Fibroblast of the aortic adventitia (primary cell): ENCODE measurements at places on chromosomes 2 and 18. TPM values are rescaled to one million over a fixed set of nuclear protein-coding genes. Genes with fewer than 3 reads are reported as not detected.

DNA sequence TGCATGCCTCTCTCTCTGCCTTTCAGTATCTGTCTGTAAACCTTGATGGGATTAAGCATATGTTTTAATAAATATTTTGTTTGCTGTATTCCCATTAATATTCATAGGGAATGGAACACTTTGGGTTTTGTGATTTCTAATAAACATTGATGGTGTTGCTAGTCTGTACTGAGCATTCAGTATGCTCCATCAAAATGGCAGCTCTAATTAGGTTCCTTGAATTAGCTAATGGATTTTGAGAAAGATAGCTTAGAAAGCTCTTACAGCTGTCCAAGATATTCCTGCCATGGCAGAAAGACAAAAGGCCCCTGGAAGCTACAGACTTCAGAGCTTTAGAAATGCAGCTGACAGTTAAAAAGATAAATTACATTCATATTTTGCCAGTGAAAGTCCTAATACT lies 199.2 kb upstream of the NRP2 start:
- DNase-seq: no peak

Gene TNFAIP6
- total RNA-seq: 47.3 and 51.9 TPM in 2 replicates

- DNase-seq: peak; percentile 69
Observed at GRCh38 chr2:223580951-223581350, 21.2 kb downstream of the SCG2 start.

DNA sequence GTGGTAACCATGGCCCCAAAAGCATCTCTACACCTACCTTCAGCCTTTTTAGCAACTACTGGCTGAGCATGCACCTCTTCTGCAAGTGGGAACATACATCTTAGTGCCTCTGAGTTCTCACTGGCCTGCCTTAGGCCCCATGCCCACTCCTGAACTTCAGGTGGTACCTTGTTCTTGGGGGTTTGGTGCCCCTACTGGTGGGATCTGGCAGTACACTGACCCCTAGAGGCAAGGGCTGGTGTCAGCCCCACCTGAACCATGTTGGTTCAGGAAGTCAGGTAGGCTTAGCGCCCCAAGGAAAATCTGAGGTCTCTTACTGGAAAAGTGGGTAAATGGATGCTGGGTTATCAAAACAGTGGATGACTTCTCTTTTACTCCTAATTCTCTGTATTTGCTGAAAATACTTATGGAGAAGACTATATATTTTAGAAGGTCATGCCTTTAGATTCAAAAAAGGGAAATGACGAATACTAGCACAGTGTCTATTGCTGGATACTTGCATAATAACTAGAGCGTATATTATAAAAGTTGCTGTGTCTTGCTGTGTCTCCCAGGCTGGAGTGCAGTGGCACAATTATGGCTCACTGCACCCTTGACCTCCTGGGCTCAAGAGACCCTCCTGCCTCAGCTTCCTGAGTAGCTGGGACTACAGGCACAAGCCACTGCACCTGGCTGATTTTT lies 84.6 kb downstream of the RAB31 start:
- no peak for DNase-seq

DNA sequence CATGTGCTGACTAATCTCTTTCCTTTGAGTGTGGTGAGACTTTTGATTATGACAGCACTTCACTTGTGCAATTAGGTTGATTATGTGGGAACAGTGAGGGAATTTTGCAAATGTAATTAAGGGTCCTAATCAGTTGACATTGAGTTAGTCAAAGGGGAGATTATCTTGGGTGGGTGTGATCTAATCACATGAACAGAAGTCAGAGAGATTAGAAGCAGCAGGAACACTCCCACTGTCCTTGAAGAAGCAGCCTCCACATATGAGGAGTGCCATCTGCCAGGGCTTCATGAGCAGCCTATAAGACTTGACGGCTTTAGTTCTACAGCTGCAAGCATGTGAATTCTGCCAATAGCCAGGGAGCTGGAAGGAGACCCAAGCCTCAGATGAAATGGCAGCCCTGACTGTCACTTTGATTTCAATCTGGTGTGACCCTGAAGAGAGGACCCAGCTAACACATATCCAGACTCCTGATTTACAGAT lies 89.4 kb upstream of the APCDD1 start:
- no peak for DNase-seq

DNA sequence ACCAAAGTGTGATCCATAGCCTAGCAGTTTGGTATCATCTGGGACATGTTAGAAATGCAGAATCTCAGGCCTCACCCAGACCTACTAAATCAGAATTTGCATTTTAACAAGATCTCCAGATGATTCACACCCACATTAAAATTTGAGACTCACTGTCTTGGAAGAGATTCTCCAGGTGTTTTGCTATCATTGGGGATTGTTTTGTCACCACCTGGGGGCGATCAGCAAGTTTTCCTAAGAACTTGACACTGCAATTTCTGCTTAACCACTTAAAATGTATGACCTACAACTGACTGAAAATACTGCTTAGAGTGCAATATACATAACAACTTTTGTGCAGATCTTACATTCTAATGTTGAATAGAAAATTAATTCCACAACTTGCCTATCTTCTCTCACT lies 18.9 kb upstream of the ITGA4 start:
- no peak for DNase-seq

DNA sequence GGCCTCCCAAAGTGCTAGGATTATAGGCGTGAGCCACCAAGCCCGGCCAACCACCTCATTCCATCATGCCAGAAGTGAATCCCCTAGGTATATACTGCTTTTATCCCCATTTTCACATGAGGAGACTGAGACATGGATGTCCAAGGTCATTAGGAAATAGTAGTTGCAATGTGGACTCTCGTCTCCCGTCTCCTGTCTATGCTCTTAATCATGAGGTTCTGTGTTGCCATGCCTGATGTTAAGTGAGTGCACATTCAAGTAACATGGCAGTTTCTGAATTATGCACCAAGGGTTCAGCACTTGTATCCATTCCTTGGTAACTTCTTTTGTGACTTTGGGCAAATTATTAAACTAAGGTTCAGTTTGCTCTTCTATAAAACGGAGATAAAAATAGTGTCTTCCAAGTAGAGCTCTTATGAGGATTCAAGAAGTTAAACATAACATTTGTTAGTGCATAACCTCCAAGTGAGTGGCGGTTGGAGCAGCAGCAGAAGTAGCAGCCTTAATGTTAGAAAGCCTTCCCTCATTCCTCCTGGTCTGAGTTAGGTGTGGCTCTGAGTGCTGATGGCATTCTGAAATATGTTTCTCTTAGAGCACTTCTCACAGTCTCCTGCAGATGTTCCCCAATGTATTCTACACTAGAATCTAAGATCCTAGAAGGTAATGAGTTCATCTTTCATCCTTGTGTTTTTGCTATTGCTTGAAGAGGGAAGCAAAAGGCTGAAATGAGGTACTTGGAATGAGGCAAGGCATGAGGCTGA lies 21.9 kb downstream of the SOCS6 start:
- no peak for DNase-seq

Gene ANO7
- total RNA-seq: 1.1 and 1.7 TPM in 2 replicates

Gene PJVK
- total RNA-seq: 1.6 and 2.3 TPM in 2 replicates

DNA sequence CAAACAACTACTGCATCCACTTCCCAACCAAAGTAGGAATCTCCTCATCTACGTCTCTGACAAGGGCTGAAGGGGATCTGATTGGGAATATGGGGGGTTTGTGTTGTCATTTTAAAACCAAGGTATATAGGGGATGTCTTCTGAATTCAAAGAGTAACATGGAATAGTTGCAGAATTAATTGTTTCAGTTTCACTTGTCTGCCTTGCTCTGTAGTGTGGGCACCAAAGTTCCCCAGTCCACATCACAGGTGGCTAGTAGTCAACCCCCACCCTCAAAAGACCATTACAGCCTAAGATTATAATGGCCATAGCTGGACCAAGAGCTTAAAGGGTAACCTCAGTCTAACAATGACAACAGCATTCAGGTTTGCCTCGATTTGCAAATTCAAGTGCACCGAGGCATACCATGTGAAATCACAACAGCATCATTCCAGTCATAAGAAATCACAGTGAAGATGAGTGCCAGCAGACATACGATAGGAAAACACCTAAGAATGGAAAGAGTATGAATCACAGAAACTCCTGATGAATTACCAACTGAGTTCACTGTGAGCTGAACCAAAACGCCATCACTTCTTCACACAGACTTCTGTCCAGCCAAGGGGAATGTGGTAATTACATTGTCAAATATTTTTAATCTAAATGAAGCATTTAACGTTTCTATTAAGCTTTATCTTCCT lies 52.4 kb downstream of the MYO5B start:
- no peak for DNase-seq

- DNase-seq: no peak
Observed at GRCh38 chr18:40883271-40883670, 1071.8 kb upstream of the PIK3C3 start.

GRCh38 chr2:74585406-74586185 lies 31.1 kb downstream of the DOK1 start:
- no peak for DNase-seq

GRCh38 chr18:41828137-41828536 lies 126.9 kb upstream of the PIK3C3 start:
- no peak for DNase-seq

DNA sequence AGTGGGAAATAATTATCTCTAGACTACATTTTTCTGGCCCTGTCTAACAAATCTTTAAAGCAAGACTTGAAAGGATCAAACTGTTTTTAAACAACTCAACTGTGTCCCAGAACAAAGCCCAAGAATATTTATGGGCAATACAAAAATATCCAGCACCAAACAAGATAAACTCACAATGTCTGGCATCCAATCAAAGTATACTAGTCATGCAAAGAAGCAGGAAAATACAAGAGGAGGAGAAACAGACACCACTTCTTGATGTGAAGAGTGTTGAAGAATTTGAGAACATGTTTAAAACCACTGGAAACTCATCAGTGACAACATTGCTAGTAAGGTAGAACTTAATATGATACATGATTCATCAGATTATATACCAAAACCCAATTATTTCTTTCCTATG lies 66.1 kb upstream of the CDC42EP3 start:
- peak; percentile 78 for DNase-seq

Gene SIX2
- 2.9 and 8.3 TPM in 2 replicates for total RNA-seq

- DNase-seq: no peak
Observed at GRCh38 chr2:158100411-158100810, 1.3 kb upstream of the UPP2 start.

DNA sequence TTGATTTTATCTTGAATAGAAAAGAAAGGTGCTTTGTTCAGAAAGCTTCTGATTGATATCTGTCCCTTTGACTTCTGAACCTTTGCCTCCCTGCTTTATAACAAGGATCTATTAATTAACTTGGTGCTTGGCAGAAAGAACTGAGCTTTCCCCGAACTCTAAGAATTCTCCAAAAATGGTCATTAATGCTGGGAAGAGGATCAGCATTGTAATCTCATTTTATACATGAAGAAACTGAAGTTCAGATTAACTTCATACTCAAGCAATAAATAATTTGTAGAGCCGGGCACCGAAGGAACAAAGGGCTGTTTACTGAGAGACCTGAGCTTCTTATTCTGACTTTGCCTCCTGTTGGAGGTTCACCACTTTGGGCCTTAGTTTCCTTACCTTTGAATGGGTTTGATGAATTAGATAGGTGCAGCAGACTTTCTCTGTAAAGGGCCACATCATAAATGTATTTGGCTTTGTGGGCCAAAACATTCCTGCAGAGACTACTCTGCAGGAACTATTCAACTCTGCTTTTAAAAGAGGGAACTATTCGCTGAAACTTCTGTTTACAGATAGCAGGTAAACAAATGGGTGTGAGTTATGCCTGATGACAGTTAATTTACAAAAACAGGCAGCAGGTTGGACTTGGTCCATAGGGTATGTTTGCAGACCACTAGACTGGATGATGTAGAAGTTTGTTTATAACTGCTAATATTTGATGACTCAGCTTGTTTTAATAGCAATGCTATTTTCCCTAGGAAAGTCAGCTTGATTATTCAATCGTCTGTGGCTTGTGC lies 272.9 kb downstream of the TGIF1 start:
- no peak for DNase-seq

DNA sequence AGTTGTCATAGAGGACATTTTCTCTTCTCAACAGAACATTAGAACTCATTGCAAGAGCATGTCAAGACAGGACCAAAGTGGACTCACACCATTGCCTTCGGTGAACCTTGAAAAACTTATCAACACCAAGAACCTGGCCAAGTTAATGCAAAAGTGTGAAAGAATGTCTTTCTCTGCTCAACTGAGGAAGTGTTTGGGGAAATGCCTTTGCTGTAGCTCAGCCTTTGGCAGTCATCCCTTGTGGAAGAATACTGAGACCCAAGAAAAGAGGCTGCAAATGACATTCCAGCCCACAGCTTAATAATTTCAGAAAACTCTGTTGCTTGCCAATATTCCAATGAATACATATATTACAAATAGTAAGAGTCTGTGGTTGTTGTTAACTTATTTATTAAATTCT lies 728.8 kb upstream of the PIK3C3 start:
- no peak for DNase-seq

- no peak for DNase-seq
Observed at GRCh38 chr2:239610457-239611221, 209.8 kb upstream of the HDAC4 start.

Gene CRYGD
- not detected in 2 replicates for total RNA-seq

DNA sequence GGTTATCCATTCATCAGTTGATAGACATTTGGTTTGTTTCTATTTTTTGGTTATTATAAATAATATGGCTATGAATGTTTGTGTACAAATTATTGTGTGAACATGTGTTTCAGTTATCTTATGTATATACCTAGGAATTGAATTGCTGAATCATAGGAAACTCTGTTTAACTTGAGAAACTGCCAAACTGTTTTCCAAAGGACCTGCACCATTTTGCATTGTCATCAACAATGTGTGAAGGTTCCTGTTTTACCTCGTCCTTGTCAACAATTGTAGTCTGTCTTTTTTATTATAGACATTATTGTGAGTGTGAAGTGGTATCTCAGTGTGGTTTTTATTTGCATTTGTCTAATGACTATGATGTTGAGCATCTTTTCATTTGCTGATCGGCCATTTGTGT lies 17.1 kb downstream of the PDK1 start:
- no peak for DNase-seq

- DNase-seq: no peak
Observed at GRCh38 chr2:20568501-20569463, 82.1 kb downstream of the HS1BP3 start.

- DNase-seq: peak; percentile 47
Observed at GRCh38 chr2:190791347-190791975, 89.2 kb upstream of the GLS start.

DNA sequence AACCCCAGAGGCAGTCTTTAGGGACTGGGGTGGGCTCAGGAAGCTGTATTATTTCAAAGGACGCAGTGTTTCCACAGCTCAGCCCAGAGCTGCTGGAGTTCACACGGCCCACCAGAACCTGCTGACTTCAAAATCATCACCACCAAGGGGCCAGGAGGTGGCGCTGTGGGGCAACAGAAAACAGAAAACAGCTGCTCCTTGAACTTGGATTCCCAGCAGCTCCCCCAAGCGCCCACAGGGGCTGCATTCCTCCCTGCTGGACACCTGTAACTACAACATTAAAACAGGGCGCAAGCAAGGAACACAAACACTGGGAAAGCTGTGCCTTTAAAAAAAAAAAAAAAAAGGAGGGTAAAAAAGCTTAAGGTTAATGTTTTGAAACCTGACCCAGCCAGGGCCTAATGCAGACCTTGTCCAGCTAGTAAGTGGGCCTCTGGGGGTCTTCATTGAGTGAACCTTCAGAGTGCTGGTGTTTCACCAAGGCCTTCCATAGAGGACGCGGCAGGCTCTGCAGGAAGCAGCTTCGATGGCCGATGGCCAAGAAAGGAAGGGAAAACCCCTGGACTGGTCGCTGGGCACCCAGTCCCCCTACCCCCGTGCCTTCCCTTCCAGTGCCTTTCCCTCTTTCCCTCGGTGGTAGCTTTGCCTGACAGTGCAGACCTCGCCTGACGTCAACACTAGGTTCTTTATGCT lies 25.9 kb downstream of the MLPH start:
- peak; percentile 91 for DNase-seq

GRCh38 chr18:79506191-79507075 lies 110.7 kb downstream of the NFATC1 start:
- DNase-seq: peak; percentile 68
